ENCODE measurements at places on chromosomes 11 and 22.

DNA sequence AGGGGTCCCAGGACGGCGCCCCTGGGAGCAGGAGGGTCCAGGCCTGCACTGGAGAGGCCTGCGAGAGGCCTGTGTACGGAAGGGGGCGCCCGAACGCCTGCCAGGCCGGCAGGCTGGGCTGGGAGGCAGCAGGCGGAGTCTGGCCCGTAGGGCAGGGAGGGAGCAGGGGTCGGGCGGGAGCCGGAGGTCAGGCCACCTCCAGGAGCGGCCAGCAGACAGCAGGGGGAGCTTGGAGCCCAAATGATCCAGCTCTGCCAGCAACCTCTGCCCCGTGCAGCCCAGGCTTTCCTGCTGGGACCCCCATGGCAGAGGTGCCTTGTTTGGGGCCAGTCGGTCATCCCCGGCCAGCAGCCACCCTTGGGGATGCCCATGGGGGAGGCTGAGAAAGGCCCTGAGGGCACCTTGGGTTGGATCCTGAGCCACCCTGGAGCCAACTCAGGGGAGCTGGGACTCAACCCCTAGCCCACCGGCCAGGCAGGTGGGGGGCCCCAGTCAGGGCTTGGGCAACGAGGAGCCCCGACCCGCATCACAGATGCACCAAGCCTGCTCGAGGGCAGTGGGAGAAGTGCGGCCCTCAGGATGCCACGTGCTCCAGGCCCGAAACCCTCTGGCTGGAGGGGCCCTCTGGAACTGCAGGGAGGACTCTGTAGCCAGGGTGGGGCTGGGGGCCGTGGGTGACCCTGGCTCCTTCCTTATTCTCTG, 9.6 kb upstream of the SYT8 start:
- peak; percentile 20 for DNase-seq

GRCh38 chr11:128929468-128929867, 13.2 kb downstream of the TP53AIP1 start:
- DNase-seq = no peak

- DNase-seq = no peak
Observed at GRCh38 chr11:104873252-104873651, 25.0 kb downstream of the CASP12 start.

DNA sequence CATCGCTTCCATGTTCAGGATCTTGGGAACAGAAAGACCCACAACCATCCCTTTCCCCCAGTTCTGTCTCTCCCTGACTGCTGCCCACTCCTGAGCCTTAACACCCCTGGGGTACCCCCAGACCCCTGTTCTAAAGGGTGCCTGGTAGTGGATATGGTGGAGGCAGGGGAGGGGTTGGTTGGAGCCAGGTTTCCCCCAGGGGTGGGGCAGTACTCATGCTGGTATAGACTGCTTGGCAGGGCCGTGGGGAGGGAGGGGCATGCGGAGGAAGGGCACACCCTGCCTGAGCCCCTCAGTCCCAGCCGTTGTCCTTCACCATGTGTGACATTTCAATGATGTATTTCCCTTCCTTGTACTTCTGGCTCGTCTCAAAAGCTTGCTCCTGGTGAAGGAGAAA, 4.0 kb downstream of the YPEL4 start:
- no peak for DNase-seq

- no peak for DNase-seq
Observed at GRCh38 chr11:71432761-71433647, 15.2 kb downstream of the DHCR7 start.
